D721Med (cell line): ENCODE measurements at places on chromosomes 3 and 15.

DNA sequence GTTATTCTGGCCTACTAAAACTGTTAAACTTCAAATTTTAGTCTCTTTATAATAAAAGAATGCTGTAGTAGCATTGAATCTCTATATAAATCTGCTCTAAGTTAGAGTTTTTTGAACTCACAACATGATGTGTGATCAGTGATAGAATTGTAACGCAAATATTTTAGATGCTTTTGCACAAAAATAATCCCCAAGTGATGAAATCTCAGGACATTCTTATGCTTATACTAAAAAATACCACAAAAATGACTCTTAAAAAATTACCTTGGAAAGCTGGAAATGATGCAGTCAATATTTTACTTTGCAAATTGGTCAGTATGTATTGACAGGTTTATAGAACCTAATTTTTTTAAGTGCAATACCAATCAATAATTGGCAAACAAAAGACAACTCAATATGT lies 375.3 kb downstream of the TBC1D5 start:
- DNase-seq = no peak

DNA sequence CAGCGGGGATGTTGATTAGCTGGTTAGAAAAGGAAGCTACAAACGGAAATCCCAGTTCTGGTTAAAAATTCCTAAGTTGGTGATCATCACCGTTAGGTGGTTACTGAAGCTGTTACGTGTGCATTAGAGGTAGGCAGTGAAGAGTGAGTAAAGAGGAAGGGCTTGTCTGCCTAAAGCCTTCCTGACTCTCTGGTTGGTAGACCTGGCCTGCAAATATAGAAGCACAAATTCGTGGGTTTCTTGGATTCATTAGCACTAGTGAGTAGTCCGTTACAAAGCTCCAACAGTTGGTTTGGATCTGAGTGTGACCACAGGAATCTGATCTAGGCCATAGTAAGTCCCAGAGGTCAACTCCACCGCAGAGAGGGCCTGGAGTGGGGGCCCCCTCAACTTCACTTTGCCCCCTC lies 174.0 kb upstream of the TP63 start:
- DNase-seq = no peak

- DNase-seq = no peak
These were observed 31.0 kb upstream of the ZCWPW2 start for GRCh38 chr3:28317438-28318022.

GRCh38 chr15:99131441-99132023 lies 26.7 kb downstream of the SYNM start:
- no peak for DNase-seq

DNA sequence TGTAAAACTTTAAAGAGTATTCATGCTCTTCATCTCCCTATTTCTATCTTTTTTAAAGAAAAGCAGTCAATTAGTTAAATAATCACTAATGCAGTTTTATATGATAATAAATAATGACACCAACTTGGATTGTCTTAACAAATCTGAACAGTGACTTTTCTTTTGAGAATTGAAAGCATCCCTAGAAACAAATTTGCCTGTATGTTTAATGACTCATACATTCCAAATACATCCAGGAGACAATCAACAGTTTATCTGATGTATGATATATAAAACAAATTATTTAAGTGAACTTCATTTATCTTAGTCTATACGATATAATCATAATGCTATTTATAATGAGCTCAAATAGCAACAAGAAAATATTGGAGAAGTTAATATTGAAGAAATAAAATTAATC lies 78.0 kb downstream of the ALCAM start:
- DNase-seq = no peak

DNA sequence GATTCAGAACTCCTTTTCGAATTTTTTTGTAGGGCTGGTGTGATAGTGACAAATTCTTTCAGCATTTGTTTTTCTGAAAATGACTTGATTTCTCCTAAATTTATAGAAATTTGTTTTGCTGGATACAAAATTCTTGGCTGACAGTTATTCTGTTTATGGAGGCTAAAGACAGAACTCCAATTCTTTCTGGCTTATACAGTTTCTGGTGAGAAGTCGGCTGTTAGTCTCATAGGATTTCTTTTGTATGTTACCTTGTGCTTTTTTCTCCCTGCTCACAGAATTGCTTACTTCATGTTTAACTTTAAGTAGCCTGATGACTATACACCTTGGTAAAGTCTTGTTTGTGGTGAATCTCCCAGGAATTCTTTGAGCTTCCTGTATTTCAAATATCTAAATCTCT lies 1264.6 kb downstream of the NSUN3 start:
- DNase-seq = no peak

DNA sequence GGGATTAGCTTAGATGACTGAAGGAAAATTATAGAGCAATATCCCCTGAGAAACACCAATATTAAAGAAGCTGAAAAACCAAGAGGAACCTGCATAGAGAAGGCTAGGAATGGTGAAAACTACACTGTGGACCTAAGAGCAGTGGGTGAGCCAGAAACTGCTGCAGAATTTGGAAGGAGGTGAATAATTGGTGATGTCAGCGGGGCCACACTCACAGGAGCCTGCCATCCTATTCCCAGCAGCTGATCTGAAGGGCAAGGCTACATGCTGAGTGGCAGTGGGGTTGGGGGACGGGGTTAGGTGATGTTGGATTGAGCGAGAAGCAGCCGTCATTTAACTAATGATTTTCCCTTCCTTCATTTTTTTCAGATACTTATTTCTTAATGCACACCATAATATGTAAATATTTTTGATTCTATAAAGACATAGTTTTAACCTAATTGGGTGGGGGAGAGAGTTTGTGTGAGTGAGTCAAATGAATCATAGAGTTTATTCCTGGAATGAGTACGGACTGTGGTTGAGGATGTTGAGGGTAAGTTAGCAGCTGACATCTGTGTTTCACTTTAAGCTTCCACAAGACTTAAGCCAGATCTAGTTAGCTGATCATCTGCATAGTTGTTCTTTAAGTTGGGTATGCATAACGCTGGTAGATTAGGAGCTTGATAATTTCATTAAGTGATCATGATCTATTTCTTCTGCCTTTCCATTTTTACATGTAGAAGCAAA lies 222.8 kb downstream of the PTPRG start:
- peak; percentile 26 for DNase-seq

- DNase-seq = no peak
These were observed 85.3 kb downstream of the C3orf38 start for GRCh38 chr3:88235102-88235501.
